Foreskin keratinocyte (primary cell): ENCODE measurements at places on chromosomes 2 and 18. TPM values are rescaled to one million over a fixed set of nuclear protein-coding genes. Genes with fewer than 3 reads are reported as not detected.

ALPG gene
- not detected in 2 replicates for total RNA-seq

CD8A gene
- total RNA-seq = 0.07 TPM in 2 replicates

RND3 gene
- total RNA-seq = 60.8 and 61.3 TPM in 2 replicates

ST8SIA3 gene
- total RNA-seq = not detected in 2 replicates

PROKR1 gene
- total RNA-seq = not detected in 2 replicates

VIT gene
- total RNA-seq = not detected in 2 replicates

ARHGAP15 gene
- not detected in 2 replicates for total RNA-seq
